ENCODE measurements at places on chromosomes 2 and 18.
A peak's percentile ranks its signal among the peaks of the same experiment; 100 is the strongest.

DNA sequence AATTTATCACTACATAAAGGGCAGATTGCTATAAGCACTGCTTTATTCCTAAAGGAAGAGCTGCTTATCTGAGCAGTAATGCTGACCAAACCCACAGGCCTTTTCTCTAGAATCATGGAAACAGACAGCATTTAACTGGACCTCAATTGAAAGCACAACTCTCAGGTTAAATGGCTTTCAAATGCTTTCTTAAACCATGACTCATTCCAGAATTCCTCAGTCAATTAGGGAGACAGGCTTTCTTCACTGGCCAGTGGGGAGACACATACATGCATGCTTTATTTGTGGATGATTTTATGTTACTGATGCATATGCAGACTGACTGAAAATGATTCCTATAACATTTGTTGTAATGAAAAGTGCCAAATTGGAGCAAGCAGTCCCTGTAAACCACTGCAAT lies 114.6 kb downstream of the ACVR1 start:
- DNase-seq, result no peak

DNA sequence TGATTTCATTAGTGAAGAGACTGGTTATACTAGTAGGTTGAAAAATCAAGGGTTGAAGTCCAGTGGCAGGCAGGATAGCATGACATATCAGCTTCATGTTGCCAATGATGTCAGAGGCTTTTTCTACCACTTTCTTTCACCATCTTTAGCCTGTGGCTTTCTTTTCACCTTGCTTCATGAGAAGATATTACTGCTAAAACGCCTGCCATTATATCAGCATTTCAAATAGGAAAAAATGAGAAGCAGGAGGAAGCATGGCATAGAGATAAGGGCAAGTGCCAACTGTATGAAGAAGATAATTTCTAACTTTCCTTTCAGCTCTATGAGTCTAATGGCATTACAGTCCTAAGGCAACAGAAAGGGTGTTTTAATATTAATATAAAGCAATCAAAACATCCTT lies 270.2 kb upstream of the SYT4 start:
- no peak for DNase-seq

GRCh38 chr18:37435996-37436395 lies 129.6 kb downstream of the CELF4 start:
- no peak for DNase-seq

DNA sequence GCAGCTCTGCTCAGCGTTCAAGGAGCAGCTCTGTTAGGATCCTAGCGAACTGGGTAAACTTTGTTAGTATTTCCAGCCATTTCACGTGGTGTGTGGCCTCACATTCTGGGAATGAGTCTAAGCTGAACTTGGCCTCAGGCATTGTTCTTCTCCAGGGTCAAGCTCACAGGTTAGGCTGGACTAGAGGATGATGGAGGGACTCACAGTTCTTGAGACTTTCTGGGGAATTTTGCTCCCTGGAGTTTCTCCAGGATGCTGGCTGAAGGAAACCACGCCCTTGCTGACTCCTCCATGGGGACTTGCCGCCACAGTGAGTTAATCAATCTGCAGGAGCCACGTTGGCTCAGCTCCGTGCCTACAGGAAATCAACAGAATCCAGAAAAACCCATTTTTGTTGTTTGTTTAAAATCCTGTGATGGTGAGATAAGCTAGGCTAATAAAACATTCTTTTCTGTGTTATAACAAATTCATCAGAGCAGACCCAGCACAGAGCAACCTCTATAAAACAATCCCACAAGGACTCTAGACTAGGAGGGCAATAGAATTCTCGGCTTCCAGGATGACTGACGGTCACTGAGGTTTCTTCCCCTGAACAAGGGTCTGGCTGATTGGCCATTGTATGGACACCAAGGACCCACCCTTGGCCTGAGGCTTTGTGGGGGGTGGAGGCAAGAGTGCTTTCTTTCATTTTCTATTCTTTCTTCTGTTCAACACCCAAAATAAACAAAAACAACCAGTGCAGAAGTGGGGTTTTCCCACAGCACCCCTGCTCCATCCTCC lies 12.6 kb downstream of the CNDP1 start:
- DNase-seq, result no peak

- DNase-seq, result no peak
These were observed 513.5 kb downstream of the CMPK2 start for GRCh38 chr2:6352247-6352646.

GRCh38 chr18:48548011-48548771 lies 9.4 kb downstream of the CTIF start:
- DNase-seq, result no peak

DNA sequence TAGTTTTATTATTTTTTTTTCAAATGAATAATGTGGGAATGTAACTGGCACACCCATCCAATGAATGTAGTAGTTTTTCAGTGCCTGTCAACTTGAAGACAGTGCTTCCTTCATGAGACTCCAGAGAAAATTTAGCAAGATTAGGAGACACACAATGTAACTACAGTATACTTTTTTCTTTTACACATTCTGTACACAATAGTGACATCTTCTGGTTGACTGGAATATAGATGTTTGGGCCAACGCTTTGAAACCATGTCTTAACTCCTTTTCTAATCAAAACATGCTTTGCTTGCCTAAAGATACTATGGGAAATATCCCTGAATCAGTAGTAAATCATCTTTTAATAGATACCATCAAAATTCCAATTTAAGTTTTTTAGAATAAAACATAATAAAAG lies 229.5 kb upstream of the ZC3H15 start:
- peak; percentile 8 for DNase-seq
